ENCODE measurements at places on chromosomes 4 and X.

GRCh38 chrX:84187533-84188319 lies at the start of gene RPS6KA6:
Gene RPS6KA6 (minus strand): TSS chrX:84188199. CDS start chrX:84187899, 300 bp downstream.
- peak; percentile 0 for DNase-seq

GRCh38 chrX:32269866-32270265 lies 941.5 kb downstream of the DMD start:
- DNase-seq: no peak

GRCh38 chr4:13530823-13531624 lies 13.3 kb downstream of the NKX3-2 start:
- no peak for DNase-seq

GRCh38 chr4:1682860-1683259 lies 1.3 kb downstream of the FAM53A start:
- no peak for DNase-seq

DNA sequence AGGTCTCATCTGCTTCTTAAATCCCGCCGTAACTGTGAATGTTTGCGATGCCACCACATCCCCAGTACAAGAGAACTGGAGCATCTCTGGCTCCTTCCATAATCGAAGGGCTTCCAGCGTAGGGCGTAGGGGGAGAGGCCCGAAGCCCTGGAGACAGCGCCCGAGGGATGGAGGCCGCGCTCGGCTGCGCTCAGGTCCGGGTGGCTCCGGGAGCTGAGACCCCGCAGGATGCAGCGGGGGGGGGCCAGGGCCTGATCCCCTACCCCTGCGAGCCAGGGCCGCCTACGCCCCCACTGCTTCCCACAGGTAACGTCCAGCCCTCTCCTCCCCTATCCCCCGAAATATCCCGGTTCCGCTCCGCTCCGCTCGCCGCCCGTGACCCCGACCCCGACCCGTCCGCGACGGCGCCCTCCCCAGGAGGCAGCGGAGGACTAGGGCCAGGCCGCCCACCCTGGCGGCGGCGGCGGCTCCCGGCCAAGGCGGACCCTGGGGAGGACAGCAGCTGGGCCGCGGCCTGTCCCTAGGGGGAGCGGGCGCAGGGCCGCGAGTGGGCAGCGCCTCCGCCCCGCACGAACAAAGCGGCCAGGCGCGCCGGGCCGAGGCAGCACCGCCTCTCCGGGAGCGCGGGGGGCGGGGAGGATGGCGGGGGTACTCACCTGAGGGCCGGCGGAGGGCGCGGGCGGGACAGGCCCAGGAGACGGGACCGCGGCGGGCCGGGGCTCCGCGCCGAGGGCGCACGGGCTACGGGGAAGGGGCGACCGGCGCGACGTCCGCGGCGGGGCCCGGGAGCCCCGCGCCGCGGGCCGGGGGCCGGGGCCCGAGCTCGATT lies 723 bp downstream of the WDFY3 start:
- DNase-seq: peak; percentile 52

DNA sequence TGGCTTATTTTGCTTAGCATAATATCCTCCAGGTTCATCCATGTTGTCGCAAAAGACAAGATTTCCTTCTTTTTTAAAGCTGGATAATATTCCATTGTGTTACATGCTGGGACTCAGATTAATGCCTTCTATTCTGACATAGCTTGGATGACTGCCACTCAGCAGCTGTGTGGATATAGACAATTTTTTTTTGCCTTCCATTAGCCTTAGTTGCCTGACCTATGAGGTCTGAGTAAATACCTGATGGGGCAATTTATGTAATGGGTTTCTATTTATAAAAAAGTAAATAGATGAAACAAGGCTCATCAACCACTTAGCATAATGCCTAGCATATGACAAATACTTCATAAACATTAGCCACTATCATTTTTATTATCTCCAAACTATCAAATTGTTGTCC lies 515.4 kb downstream of the ZNF674 start:
- peak; percentile 94 for DNase-seq

DNA sequence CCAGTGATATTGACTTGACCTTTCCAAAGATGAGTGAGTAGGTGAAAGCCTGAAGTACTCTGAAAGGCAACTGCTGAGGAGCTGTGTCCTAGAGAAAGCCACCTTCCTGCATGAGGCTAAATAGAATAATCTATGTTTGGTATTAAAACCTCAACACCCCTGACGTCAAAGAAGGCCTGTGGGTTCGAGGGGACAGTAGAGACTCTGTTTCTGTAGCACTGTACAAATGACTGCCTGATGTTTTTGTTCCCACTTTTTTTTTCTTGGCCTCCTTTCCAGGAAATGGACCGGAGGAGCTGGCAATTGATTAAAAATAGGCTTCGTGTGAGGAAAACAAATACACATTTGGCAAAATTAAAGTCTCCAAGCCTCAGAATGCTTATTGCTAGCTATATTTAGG lies 29.5 kb downstream of the TMEM255A start:
- DNase-seq: no peak

- no peak for DNase-seq
Measured at GRCh38 chrX:100606753-100607152, 22.0 kb downstream of the TNMD start.

DNA sequence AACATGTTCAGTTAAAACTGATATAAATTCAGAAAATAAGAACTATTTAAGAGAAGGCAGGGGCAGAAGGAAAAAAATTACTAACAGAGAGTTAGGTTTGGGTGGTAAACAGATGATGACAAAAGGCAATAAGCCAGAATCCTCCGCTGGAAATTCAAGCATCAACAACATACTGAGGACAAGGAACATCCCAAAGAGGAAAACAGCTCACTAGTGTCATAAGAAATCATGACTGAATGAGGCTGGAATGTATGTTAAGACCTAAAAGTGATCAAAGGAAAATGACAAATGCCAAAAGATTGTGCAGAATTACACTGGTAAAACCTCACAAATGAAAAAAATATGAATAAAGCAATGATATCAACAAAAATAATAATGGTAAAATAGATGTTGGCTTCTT lies 88.4 kb downstream of the WDFY3 start:
- no peak for DNase-seq

GRCh38 chrX:113828470-113828869 lies 755.4 kb upstream of the HTR2C start:
- DNase-seq: no peak

DNA sequence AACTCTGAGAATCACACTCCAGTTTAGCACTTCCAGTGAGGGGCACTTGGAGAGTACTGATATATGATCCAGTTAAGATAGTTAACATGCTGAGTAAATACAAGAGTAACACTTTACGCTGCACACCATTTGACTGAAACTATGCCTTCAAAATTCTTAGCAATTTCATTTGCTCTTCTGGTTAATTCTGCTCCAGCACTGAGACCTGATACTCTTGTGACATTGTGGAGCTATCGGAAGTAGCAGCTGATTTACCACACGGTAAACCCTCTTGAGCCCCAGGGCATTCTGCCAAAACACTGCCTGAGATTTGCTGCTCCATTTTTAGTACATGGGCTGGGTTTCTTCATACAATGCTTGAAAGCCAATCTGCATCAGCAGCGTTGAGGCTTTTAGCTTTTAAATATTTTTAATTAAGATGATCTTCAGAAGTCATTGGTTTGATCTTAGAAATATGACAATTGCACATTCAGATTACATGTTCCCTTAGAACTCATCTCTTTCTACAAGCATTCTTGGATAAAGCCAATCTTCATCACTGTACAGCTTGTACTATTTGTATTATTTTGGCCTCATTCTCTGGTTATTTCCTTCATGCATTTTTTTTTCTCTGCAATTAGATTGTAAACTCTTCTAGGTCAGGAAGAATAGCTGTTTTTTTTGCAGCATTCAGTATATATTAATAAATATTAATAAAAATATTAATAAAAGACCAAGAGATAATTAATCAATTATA lies 67.8 kb upstream of the ETNPPL start:
- DNase-seq: no peak

DNA sequence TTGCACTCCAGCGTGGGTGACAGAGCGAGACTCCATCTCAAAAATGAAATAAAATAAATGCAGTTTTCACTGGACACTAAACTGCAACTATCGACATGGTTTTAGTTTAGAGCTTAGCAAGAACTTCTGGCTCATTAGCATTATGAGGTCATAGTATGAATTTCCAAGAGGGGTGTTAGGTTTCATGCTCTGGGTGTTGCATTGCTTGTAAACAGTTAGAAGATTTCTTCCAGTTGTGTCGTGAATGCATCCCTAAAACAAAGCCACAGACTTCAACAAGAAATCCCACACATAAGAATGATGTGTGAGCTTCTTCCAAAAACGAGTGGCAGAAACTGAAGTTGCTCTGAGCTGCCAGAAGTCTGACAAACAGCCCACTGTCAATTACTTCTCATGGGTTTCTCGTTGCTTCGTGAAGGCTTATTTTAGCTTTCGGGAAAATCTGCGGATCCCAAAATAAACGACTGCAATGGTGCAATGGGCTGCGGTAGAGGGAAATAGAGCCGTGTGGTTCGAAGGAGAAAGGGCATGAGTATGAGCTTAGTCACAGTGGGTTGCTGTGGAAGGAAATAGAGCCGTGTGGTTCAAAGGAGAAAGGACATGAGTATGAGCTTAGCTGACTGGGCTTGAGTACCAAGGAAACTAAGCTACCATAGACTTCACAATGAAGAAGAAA lies 354.9 kb downstream of the DHRSX start:
- no peak for DNase-seq

DNA sequence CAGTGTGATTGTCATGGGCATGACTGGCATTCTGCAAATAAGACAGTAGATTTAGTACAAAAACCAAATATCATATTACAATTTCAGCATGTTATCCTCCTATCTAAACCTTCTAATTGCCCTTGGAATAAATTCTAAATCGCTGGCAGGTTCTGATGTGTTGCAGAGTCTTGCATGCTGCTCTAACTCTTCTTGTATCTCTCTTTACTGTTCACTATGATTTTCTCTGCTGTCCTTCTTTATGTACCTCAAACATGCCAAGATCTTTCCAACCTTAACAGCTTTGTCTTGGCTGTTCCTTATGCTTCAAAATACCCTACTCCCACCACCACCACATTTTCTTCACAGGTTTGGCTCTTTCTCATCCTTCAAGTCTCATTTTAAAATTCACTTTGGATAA lies 43.0 kb upstream of the KCNIP4 start:
- no peak for DNase-seq

- no peak for DNase-seq
Measured at GRCh38 chrX:47458528-47458927, 24.5 kb downstream of the ZNF41 start.

DNA sequence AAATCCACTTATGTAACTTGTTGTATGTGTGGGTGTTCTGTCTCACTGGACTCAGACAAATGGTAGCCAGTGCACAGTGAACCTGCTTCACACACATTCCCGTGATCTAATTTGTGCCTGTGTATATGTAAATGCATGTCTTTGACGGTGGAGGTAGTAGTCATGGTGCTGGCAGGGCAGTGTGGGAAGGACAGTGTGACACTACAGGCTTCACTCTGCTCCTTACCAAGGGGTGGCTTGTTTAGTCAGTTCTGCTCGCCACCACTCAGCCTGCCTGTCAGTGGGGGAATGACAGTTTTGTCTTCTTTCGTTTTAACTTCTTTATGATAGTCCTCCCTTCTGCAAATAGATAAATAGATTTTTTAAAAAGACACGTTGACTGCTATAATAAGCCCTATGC lies 17.7 kb upstream of the PAQR3 start:
- DNase-seq: no peak

GRCh38 chrX:32408389-32408788 lies 803.0 kb downstream of the DMD start:
- no peak for DNase-seq

DNA sequence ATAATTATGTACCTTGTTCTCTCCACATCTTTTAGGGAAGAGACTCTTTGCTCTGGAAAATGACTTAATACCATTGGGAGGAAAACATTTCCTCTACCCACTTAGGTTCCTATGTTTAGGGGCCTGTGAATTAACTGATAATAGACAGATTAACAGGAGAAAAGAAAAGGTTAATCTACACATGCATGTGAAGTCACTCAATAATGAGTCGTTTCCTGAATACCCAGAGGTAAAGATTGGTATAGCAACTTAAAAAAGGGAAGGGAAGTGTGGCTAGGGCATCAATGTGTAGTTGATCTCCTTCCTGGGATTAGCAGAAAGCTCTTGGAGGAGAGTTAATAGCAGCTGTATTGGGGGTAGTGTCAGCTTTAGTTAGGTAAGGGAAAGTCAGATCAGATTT lies 419.5 kb upstream of the ATOH1 start:
- no peak for DNase-seq

- DNase-seq: no peak
Measured at GRCh38 chrX:143800150-143800549, 79.6 kb upstream of the SPANXN2 start.

GRCh38 chr4:87150498-87151261 lies 69.7 kb downstream of the KLHL8 start:
- peak; percentile 37 for DNase-seq

GRCh38 chrX:14873676-14874049 lies 442 bp downstream of the MOSPD2 start:
- DNase-seq: no peak

DNA sequence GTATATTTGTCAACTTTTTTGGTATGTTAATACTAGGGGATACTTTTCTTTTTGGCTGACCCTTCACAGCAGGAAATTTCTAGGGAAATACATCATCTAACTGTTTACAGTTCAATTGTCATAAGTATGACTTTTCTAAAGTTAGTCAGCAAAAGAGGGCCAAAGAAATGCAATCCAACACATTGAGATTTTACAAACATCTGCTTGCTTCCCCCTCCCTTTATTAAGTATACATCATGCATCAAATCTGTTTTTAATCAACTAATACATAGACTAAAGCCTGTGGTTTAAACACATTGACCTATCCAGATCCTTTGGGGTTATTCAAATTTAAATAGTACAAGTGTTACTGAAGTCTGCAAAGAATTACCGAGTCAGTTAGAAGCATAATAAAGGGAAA lies 93.9 kb downstream of the MID1 start:
- no peak for DNase-seq

GRCh38 chr4:165208221-165208652 lies 876 bp downstream of the KLHL2 start:
- DNase-seq: no peak

- no peak for DNase-seq
Measured at GRCh38 chrX:50913520-50913919, 3.0 kb downstream of the BMP15 start.

DNA sequence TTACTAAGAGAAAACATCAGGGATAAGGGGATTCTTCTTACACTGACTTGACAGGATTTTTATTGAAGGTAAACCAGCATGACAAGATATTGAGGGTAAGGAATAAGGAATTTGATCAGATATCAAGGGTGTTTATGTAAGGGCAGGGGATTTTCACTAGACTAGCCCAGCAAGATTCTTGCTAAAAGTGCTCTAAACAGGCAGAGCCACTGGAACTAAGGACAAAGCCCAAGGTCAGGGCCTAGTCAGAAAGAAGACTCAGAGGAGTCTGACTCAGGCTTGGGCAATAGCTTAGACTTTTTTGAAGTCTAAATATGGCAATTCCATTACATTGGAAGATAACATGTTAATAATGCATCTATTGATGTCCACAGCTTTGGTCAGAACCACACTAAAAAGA lies 6.5 kb upstream of the GLRA3 start:
- DNase-seq: no peak

DNA sequence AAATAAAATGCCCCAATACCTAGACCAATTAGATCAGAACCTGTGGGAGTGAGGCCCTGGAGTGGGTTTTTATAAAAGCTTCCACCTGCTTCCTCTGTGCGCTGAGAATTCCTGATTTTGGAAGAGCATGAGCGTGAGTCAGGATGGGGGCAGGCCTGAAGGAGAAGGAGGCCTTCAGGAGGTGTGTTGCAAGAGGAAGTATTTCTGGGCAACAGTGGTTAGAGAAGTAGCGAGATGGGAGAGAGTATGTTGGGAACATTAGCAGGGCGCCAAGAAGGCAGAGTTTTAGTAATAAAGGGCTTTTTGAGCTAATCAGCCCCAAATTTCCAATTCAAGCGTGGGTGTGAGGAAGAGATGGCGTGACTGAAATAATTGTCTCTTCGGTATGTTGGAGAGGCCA lies 349.8 kb downstream of the UNC5C start:
- no peak for DNase-seq
